ENCODE measurements at places on chromosomes 3 and 15. TPM values are rescaled to one million over a fixed set of nuclear protein-coding genes. Genes with fewer than 3 reads are reported as not detected.

Gene SPINT1
- 0.18 TPM for polyA plus RNA-seq

Gene CCR8
- not detected for polyA plus RNA-seq

Gene GOLGA8Q
- polyA plus RNA-seq = not detected

Gene NRROS
- not detected for polyA plus RNA-seq

Gene NR1I2
- 0.53 TPM for polyA plus RNA-seq

Gene SCAANT1
- polyA plus RNA-seq = not detected

Gene SST
- 12.1 TPM for polyA plus RNA-seq

Gene EFHB
- polyA plus RNA-seq = 1.0 TPM

Gene CLN6
- polyA plus RNA-seq = 4.9 TPM

Gene IQCF6
- polyA plus RNA-seq = not detected

Gene C3orf20
- not detected for polyA plus RNA-seq

Gene DAPK2
- 0.18 TPM for polyA plus RNA-seq

Gene CRTAP
- 7.1 TPM for polyA plus RNA-seq

Gene GNAI2
- polyA plus RNA-seq = 81.6 TPM

Gene COL6A5
- not detected for polyA plus RNA-seq

Gene SERPINI2
- 1.7 TPM for polyA plus RNA-seq

Gene ZNF621
- polyA plus RNA-seq = 8.0 TPM

Gene FAM98B
- polyA plus RNA-seq = 12.7 TPM

Gene DNAH12
- 1.8 TPM for polyA plus RNA-seq

Gene KLHL40
- polyA plus RNA-seq = not detected

Gene B4GALT4
- polyA plus RNA-seq = 11.8 TPM

Gene RTP3
- polyA plus RNA-seq = not detected

Gene IGSF10
- polyA plus RNA-seq = not detected

Gene SPATA12
- polyA plus RNA-seq = not detected

Gene ISLR
- polyA plus RNA-seq = not detected

Gene CD96
- polyA plus RNA-seq = not detected

Gene FETUB
- polyA plus RNA-seq = not detected

Gene KNG1
- polyA plus RNA-seq = not detected

Gene TNNC1
- not detected for polyA plus RNA-seq

Gene PTX3
- 0.57 TPM for polyA plus RNA-seq

Gene NANOGP8
- polyA plus RNA-seq = not detected

Gene TMEM212
- not detected for polyA plus RNA-seq

Gene CD80
- polyA plus RNA-seq = not detected

Gene ST6GAL1
- 16.6 TPM for polyA plus RNA-seq

Gene MANF
- polyA plus RNA-seq = 77.3 TPM

Gene MESP1
- 4.8 TPM for polyA plus RNA-seq

Gene GABRR3
- not detected for polyA plus RNA-seq

Gene BFSP2
- not detected for polyA plus RNA-seq

Gene SEMA3G
- not detected for polyA plus RNA-seq

Gene NISCH
- 107 TPM for polyA plus RNA-seq

Gene CCDC39
- 0.66 TPM for polyA plus RNA-seq

Gene CCDC191
- polyA plus RNA-seq = 18.8 TPM

Gene NAALADL2
- 2.2 TPM for polyA plus RNA-seq

Gene ADGRG7
- not detected for polyA plus RNA-seq

Measured in neural cell (in vitro differentiated cells).